ENCODE measurements at places on chromosomes 4 and X.

GRCh38 chr4:77595364-77595973, 10.2 kb upstream of the CXCL13 start:
- no peak for DNase-seq

- no peak for DNase-seq
These were observed 375 bp downstream of the FGFR3 start for GRCh38 chr4:1793496-1793840.

- no peak for DNase-seq
These were observed 39.3 kb upstream of the LPAR4 start for GRCh38 chrX:78708262-78708661.

DNA sequence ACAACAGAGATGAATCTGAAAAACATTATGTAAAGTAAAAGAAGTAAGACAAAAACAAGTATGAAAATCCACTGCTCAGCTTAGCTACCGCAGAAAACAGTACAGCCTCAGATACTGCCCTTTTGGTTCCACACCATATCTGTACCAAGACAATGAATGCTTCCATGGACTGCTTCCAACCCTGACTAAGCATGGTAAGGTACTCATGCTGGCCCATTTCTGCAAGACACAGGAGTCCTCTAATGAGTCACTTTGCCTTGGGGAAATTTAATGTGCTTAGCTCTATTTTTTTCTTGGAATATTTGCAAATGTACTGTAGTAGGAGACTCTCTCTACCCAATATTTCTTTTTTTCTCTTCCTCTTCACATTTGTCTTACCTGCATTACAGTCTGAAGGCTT, 931.7 kb upstream of the HS3ST1 start:
- DNase-seq, result no peak

GRCh38 chrX:132505116-132505515, 16.3 kb upstream of the MBNL3 start:
- DNase-seq, result no peak

DNA sequence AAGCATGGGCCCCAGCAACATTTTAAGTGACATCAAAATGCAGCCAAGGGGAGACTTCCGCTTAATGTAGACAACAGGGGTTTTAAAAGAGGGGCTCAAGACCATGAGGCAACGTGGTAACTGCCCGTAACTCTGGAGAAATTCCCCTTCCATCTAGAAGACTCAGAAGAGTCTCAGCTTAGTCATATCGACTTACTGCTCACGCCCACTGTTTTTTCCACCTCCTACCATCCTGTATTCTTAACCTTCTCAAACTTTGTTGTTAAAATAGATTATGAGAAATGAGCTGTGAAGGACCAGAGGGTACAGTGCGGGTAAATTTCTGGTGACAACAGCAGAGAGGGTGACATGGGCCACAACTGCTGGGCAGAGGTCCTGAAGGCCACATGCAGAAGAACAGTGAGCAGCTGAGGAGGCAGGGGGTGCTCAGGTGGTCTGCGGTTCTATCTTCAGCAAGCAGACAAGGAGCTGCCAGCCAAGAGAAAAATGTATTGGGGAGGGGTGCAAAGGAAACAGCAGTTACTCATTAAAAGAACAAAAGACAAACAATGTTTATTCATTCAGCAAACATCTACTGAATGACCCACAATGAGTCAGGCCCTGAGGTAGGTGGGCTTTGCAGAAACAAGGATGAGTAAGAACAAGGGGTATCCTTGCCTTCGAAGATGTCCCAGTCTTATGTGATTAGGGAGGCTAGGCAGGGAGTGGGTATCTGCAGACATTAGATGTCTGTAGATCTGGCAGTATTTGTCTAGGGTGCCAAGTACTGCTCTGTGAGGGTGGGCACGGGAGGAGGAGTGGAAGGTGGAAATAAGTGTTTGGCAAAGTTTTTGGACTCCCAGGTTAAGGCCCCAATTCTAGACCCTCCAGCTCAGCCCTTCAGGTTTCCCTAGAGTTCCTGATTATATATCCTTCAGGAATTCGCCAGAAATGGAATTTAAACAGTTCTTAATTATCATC, 175.3 kb downstream of the TSPAN5 start:
- DNase-seq, result no peak

- DNase-seq, result no peak
These were observed 322.1 kb upstream of the NOCT start for GRCh38 chr4:138693526-138693925.

DNA sequence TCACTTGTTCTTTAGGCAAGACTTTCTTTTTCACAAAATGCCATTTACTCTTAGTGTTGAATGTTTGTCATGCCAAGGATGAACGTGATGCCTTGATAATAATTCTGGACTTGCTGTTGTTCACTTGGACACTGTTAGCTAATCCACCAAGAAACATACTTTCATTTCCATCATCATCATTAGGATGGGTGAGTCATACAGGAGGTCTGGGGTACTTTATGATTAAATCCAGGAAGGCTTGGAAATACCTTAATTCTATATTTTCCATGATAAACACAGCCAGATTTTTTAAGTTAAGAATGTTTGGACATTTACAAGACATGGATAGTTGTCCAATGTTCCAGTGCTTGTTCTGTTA, 260.7 kb upstream of the GIMD1 start:
- DNase-seq, result no peak

DNA sequence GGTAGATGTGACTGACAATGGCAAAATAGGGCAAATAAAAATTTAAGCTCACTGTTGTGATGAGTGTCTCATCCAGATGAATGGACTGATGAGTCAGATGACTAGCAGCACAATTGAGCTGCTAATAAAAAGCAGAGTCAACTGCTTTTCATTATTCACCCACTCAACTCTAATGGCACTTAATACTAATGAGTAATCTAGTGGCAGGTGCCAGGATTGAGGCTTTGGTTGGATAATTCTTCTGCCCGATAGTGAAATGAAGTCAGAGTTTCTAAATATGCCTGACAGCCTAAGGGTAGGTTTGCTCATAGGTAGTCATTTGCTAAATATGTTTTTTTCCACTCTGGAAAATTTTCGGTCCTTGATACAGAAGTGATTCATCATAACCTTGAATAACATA, 10.4 kb downstream of the OGT start:
- peak; percentile 73 for DNase-seq

DNA sequence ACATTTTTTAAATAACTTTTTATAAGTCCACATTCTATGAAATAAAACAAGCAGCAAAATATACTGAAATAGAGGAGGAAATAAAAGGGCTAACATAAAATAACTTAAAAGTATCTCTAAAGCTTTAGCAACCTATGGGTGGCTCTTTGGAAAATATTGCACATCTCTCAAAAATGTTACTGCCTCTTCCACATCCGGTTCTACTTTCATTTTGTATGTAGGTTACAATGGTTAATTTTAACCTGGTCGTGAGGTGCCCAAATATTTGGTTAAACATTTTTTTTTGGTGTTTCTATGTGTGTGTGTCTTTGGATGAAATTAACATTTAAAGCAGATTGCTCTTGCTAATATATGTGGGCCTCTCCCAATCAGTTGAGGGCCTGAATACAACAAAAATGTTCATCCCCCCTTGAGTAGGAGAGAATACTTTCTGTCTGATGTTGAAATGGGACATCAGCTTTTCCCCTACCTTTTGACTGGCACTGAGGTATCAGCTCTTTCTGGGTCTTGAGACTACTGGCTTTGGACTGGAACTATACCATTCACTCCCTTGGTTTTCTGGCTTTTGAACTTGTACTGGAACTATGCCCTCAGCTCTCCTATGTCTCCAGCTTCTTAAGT, 353.0 kb downstream of the ADAM29 start:
- no peak for DNase-seq

DNA sequence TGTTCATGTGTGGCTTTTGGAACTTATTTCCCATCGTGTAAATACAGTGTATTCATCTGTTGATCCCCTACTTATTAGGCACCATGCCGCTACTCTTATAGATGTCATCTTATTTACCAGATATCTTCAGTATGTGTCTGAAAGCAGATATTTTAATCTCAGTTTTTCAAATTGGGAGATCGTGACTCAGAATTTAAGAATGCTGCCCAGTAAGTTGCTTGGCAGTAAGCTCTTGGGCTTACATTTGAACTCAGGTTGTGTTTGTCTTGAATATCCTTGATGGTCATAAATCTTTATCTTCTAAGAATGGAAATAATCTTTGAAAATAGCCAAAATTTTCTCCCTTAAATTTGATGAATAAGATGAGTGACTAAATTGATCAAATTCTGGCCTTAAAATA, 45.9 kb upstream of the RPA4 start:
- DNase-seq, result no peak

DNA sequence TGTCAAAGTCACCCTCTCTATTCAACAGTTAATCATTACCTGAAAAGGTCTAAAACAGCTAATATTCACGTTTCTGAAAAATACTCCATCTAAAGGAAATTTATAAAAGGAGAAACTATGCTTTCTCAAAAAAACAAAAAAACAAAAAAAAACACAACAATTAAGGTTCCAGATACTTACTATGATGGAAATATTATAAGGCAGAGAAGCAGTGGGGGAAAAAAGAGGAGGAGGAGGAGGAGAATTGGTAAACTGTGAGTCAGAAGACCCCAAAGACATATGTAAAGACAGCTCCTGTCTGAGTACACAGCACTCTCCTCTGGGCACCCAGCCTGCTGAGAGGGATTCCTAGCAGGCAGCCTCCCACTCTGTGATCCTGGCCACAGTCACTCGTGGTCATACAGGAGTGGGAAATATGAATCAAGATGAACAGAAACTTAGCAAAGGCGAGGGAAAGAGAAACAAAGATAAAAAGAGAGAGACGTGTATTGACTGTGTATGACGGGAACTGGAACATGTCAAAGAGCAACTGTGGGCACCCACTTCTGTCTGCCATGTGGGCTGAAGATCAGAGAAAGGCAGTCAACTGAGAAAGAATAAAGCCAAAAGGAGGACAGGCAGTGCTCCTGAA, 12.5 kb downstream of the KLHL15 start:
- DNase-seq, result no peak

GRCh38 chrX:138664466-138664865, 47.1 kb downstream of the FGF13 start:
- no peak for DNase-seq

GRCh38 chr4:9384126-9384525, 21.2 kb downstream of the USP17L30 start:
- no peak for DNase-seq

GRCh38 chrX:144214651-144215050, 330.8 kb downstream of the UBE2NL start:
- DNase-seq, result no peak

DNA sequence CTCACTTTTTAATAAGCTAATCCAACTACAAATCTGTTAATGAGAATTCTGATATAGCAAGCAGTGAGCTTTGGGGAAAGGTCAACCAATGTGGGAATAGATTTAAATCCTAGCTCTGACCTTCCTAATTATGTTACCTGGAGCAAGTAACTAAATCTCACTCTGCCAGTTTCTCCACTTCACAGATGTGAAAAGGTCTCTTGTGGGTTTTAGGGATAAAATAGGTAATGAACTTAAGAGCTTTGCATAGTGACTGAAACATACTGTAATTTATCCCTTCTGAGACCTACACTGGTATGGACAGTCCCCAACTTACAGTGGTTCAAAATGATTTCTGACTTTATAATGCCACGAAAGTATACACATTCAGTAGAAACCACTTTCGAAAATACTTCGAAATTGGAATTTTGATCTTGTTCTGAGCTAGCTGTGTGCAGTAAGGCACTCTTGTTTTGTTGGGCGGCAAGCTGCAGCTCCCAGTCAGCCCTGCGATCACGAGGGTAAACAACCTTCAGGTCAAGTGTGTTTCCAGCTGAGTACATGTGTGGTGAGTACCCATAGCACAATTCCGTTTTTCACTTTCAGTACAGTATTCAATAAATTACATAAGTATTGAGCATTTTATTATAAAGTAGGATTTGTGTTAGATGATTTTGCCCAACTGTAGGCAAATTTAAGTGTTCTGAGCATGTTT, 93.7 kb downstream of the ADGRL3 start:
- peak; percentile 19 for DNase-seq

- no peak for DNase-seq
These were observed 3.4 kb downstream of the RAB33B start for GRCh38 chr4:139457318-139457717.

GRCh38 chr4:105712766-105713165, 4.2 kb downstream of the GSTCD start:
- DNase-seq, result no peak

GRCh38 chrX:109264878-109265277, 217.0 kb downstream of the GUCY2F start:
- DNase-seq, result no peak

- no peak for DNase-seq
These were observed 66.1 kb upstream of the IL15 start for GRCh38 chr4:141570290-141570689.

GRCh38 chr4:7389719-7390118, 45.0 kb downstream of the PSAPL1 start:
- no peak for DNase-seq

- no peak for DNase-seq
These were observed 85.5 kb upstream of the IQCM start for GRCh38 chr4:149901128-149901527.

- no peak for DNase-seq
These were observed 35.4 kb downstream of the IGFBP7 start for GRCh38 chr4:57074744-57075143.

DNA sequence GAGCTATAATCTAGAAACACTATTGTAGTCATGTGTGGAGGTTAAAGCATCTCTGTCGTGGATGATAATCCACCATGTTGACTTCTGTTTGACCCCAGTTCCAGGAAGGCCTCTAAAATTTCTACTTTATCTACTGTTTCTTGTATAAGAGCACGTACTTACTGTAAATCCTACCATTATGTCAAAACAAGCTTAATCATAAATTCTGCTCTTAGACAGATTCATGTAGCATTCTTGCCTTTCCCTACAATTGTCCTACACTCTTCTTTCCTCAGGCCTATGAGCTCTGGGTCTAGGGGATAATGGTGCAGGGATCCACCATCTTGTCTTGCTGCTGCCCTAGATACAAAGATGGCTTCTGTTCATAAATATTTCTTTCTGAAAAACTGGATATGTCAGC, 2594.3 kb downstream of the ARAP2 start:
- no peak for DNase-seq

GRCh38 chrX:13123857-13124345, 79.5 kb upstream of the FAM9C start:
- no peak for DNase-seq

GRCh38 chrX:49243166-49243565, 7.9 kb downstream of the CCDC22 start:
- no peak for DNase-seq

- no peak for DNase-seq
These were observed 131.3 kb downstream of the FHDC1 start for GRCh38 chr4:153067376-153067775.

GRCh38 chr4:142817442-142817841, 28.7 kb downstream of the INPP4B start:
- no peak for DNase-seq

DNA sequence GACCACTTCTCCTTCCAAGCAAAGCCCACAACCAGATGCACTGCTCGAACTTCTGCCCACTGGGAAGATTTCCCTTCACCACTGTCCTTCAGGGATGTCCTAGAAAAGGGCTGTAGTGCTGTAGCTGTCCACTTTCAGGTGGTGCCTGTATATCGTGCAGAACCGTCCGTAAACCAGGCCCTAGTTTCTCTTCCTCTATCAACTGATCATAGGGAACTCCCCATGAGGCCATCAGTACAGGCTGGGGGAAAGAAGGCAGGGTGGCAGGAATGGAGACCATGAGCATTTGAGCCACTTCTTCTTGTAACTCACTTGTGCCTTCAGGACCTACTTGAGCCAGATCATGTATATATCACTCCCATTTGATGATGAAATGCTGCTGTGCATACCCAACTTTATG, 57.3 kb upstream of the FAM9B start:
- no peak for DNase-seq

All from NCI-H1417 treated with DMSO at 0.1 percent for 48 hours (cell line).